GM12864 (cell line): ENCODE measurements at places on chromosomes 1 and 21.

- DNase-seq = no peak
Observed at GRCh38 chr1:84973498-84974334, 23.2 kb downstream of the MCOLN2 start.

DNA sequence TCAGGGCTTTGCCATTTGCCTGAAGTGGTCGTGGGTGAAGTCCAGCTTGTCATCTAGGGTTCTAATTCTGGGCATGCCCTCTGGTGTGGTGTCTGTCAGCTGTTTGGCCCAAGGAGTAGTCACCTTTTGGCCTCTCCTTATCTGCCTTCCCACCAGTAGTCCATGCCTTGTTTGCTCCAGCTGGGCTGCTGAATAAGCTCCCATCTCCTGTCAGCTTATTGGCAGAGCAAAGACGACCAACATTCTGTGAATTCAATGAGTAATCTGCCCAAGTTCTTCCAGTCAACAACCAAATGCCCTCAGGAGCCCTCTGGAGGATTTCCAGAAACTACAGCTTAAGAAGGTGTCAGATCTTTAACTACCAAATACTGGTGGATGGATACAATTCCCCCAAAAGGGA lies 7.0 kb downstream of the BCAN start:
- no peak for DNase-seq

DNA sequence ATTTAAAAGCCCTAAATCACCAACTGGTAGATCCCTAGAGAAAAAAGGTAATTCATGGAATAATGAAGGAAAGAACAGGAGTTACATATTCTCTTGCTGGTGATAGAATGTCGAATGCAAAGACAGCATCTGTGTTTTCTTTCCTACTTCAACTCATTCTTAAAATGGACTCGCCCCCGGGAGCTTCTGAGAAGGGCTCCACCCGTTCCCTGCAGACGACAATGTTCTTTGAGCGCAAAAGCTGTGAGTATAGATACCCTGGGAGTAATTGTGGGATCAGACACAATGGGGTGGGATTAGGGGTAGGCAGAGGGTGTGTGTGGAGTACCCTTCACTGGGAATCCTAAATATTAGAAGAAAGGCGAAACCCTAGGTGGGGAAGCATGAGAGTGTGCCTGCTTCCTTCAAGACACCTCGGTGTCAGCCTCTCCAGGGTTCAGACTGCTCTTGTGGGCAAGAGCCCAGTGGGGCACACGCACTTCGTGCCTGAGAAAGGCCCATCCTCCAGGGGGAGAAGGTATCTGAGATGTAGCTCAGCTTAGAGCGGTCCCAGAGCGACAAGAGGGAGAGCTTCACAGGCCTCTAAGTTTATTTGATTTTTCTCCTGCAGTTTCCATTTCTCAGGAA lies 123.3 kb upstream of the DPYD start:
- no peak for DNase-seq

DNA sequence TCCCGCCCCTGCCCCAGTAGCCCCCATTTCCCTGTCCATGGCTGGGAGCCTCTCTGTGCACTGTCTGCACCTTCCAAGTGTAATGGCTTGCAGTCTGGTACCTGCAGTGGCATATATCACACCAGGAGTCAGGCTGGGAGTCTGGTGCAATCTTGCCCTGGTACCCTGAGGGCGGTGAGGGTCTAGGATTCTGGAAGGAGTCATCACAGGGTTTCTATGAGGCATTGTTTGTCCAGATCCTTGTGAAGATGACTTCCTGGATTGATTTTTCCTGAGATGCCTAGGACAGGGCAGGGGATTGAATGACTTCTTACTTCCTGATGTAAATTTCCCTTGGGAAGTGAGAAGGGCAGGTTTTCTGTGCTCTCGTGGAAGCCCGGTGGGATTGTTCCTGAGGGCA lies 5.9 kb upstream of the PKP1 start:
- DNase-seq = no peak

GRCh38 chr1:225995919-225996864 lies 3.0 kb downstream of the SDE2 start:
- DNase-seq = no peak

DNA sequence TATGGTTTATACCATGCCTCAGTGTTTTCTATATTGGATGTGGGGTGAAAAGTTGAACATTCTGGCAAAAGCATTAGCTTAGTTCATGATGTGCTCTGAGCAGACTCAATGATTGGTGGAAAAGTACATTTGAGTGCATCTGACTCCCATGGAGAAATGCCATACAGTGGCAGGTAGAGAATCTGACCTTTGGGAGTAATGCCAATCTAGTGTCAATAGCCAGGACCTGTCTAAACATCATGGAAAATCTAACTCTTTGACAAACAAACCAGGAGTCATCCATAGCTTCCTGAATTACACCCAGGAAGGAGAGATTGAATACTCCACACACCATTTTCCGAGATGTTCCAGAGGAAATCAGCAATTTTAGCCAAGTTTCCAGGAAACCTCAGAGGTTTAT lies 51.0 kb downstream of the XCL1 start:
- DNase-seq = no peak

GRCh38 chr1:43293896-43294760 lies 6.7 kb upstream of the TIE1 start:
- no peak for DNase-seq

DNA sequence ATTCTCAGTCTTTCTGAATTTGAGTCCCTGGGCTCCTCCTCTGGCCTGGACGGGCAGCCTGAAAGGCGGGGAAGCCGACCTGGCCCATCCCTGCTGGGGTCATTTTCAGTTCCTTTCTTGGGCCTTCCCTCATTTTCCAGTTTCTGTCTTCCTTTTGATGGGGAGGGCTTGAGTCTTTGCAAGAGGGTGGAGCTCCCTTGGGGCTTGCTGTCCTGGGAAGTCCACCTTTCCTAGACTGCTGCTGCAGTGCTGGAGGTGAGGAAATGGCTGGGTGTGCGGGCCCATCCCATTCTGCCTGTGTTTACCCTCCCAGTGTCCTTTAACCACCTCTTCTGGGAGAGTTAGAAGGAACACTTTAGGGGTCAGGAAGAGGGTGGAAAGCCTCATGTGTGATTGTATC lies 40.4 kb upstream of the SYNC start:
- DNase-seq = no peak

- no peak for DNase-seq
Observed at GRCh38 chr21:36820176-36821031, 121.5 kb downstream of the SIM2 start.

GRCh38 chr1:20552728-20553445 lies 514 bp downstream of the FAM43B start:
- no peak for DNase-seq

GRCh38 chr1:75233302-75233929 lies 99.2 kb downstream of the LHX8 start:
- peak; percentile 1 for DNase-seq

GRCh38 chr1:10834770-10835412 lies 38.4 kb upstream of the CASZ1 start:
- no peak for DNase-seq

DNA sequence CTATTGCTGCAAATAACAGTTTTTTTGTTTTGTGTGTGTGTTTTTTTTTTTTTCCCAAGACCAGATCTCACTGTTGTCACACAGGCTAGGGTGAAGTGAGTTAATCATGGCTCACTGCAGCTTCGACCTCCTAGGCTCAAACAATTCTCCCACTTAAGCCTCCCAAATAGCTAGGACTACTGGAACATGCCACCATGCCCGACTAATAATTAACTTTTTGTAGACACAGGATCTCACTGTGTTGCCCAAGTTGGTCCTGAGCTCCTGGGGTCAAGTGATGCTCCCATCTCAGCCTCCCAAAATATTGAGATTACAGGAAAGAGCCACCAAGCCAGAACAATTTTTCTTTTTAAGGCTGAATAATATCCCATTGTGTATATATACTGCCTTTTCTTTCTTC lies 34.9 kb downstream of the DRAM2 start:
- DNase-seq = no peak

DNA sequence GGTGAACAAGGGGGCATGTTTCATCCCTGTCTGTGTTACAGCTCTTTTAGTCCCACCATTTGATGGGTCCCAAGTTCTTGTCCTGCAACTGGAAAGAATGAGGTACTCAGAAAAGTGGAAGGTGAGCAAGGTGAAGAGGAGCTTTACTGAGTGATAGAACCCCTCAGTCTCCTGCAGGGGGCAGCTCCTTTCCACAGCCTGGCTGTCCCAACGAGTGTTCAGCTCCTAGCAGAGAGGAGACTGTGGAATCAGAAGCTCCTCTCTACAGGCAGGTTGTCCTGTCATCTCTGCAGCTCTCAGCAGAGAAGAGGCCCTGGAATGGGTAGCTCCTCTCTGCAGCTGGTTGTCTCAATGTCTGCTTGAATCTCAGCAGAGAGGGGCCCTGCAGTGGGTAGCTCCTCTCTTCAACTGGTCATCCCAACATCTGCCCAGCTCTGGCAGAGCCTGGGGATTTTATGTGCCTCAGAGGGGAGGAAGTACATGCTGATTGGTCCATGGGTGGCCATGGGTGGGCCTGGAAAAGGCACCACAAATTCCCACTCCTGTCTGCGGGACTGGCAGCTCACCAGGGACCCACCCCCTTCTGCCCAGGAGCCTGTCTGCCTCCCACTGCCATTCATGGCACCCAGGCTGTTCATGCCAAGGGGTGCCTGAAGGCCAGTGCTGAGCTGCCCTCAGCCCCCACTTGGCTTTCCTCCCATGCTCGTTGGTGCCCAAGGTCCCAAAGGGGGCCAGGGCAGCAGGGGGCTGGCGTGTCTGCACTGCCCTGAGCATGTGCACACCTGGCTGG lies 25.7 kb downstream of the LDLRAD1 start:
- no peak for DNase-seq

GRCh38 chr1:151827853-151828252 lies 3.7 kb downstream of the RORC start:
- DNase-seq = no peak

- no peak for DNase-seq
Observed at GRCh38 chr1:39110325-39110851, 84.2 kb downstream of the NDUFS5 start.

- no peak for DNase-seq
Observed at GRCh38 chr1:172956871-172957270, 93.9 kb downstream of the TNFSF18 start.

DNA sequence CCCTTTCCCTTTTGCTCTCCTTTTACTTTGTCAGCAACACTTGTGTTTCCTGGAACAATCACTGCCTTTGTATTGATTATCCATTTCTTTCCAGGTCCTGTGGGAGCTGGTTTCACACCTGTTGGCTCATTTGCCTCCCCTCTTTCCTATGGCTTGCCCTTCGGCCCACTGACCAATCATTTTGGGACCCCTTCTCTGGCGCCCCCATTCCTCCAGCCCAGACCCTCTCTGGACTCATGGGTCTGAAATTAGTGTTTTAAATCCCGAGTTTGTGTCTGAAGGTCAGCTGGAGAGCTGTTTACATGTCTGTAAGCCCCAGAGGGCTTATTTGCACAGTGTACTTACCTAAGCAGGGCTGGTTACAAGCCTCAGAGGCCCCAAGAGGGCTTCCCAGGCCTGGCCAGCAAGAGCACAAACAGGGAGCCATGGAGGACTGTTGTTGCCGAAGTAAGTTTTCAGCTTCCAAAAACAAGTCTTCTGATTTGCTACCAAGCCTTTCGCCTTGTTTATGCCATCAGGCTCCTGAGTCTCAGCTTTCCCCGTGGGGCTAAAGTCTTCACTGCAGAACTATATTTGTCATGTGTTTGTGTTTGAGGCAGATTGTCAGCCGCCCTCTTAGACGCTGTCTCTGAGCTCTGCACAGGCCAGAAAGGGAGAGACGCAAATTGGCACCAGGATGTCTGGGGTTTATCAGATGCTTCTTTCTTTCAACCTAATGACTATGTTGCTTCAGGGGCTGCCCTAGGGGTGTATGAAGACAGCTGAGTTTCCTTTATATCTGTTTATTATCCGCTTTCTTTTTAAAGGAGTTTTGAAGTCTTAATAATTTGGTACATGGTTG lies 93.0 kb downstream of the ATP1A1 start:
- DNase-seq = no peak

DNA sequence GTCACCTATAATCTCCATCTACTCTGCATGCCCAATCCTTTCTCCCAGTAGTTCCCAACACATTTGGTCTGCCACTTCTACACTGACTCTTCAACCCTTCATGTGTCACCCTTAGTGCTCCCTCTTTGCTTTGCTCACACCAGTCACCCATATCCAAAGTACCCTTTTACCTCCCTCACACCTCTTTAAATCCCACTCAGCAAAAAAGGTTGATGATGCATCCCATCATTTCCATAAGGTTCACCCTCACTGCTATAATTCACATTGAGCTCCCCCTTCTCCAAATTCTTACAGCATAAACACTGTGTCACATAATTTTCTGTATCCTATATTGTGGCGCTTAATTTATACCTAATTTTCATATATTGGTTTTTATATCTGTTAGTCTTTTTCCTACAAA lies 83.8 kb upstream of the ATP1B1 start:
- DNase-seq = no peak

DNA sequence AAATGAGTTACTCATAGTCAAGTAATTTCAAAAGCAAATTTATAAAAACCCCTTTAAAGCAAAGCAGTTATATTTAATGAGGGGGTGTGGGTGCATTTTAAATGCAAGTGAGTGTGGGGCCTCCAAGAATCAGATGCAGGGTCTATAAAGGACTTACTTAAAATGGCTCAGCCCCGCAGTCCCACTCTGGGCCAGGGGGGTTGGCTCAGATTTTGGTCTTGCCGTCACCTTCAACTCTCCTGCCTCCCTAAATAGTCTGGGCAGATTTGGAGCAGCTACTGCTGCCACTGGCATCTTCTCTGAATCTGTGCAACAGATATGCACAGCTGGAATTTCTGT lies 16.2 kb downstream of the AMPD2 start:
- DNase-seq = no peak

- no peak for DNase-seq
Observed at GRCh38 chr1:71908871-71909390, 373.4 kb downstream of the NEGR1 start.

DNA sequence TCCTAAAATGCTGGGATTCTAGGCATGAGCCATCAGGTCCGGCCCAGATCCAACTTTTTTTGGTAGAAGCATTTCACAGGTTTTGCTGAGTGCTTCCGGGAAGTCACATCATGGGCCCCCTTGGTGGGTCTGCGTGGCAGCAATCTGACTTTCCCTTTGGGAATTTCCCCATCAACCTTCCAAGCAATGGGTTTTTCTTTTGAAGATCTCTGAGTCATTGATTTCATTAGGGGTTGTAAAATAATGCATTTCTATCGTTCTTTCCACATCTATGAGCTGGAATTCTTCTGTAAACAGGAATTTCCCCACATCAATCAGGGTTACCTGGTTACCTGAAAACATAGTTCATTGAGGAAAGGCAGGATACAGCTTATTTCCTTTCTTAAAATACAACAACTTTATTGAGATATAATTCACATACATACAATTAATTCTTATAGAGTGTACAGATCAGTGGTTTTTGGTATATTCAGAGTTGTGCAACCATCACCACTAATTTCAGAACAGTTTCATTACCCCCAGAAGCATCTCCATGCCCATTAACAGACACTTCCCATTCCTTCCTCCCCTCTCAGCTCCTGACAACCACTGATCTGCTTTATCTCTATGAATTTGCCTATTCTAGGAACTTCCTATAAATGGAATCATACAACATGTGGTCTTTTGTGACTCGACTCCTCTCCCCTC lies 9.9 kb upstream of the ZBTB17 start:
- no peak for DNase-seq

- no peak for DNase-seq
Observed at GRCh38 chr1:70495370-70495769, 84.3 kb downstream of the CTH start.

GRCh38 chr1:115671176-115671934 lies 29.6 kb downstream of the VANGL1 start:
- DNase-seq = no peak
